ENCODE measurements at places on chromosomes 5 and 9. TPM values are rescaled to one million over a fixed set of nuclear protein-coding genes. Genes with fewer than 3 reads are reported as not detected.

DNA sequence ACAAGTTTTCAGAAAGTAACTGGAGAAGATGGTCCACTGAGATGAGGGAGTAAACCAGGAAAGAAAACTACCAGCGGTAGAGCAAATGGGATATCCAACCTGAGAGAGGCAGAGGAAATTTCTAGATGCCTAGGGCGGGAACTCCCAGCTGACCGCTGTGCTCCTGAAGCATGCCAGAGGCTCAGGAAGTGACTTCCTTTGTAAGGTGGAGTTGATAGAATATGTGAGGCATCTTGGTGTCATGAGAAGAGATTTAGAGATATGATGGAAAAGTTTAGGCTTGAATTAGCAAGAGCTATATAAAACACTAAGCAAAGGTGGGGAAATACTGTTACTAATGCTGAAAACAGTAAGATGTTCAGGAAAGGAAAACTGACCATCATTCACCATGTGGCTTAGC is 124.1 kb downstream of the C9orf152 start:
- DNase-seq: no peak

DNA sequence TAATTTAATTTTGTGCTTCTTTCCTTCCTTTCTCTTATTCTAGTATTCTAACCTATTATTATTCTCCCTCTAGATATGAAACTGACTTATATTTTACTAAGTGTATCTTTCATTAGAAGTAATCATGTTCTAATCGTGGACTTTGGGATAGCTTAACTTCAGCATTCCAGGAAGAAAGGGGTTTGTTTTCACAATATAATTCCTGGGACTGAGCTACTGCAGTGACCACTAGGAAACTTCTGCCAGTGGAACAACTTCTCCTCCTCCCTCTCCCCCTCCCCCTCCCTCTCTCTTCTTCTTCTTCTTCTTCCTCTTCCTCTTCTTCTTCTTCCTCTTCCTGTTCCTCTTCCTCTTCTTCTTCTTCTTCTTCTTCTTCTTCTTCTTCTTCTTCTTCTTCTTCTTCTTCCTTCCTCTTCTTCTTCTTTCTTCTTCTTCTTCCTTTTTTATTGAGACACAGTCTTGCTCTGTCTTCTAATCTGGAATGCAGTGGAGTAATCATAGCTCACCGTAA is 127.9 kb downstream of the NNT start:
- no peak for DNase-seq

DNA sequence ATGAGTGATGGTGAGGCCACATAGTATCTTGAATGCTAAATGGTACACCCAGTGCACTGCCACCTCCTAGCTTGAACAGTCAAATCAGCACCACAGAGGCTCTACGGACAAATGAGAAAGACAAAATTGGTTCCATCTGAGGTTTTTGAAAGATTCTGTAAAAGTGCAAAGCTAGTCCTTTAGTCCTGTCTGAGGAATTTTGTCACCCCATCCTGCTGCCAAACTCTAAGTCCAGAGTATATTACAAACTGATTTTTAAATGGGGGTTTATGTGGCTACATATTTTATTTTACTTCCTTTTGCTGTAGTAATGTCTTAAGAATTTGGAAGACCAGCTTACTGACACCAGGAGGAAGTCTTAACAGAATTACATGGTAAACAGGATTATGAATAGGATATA is 7.7 kb downstream of the FREM1 start:
- DNase-seq: no peak

DNA sequence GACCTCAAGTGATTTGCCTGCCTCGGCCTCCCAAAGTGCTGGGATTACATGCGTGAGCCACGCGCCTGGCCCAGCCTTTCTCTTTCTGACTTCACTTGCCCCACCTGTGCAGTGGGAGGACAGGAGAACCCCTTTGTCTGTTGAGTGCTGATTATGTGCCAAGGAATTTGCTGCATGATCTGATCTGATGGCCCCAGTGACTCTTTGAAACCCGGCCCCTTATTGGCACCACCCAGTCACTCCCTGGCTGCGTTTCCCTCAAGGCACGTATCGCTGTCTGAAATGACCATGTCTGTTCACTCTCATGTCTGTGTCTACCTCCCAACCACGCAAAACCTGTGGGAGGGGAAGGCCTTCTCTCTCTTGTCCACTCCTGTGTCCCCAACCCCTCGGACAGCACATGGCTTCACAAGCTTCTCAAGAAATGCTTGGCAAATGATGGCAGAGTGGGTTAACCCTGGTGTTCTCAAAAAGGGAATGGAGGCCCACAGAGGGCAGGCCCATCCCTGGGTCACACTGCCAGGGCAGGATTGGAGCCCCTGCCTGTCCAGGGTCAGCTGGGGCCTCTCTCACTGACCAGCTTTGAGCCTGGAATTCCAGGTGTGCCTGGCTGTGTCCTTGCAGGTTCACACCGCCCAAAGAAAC is 21.9 kb downstream of the NEK6 start:
- DNase-seq: no peak

The TJP2 gene
- total RNA-seq: 19.4 TPM
